ENCODE measurements at places on chromosomes 6 and 20.

GRCh38 chr6:170296423-170296745 is 5.5 kb upstream of the DLL1 start:
- DNase-seq: no peak

DNA sequence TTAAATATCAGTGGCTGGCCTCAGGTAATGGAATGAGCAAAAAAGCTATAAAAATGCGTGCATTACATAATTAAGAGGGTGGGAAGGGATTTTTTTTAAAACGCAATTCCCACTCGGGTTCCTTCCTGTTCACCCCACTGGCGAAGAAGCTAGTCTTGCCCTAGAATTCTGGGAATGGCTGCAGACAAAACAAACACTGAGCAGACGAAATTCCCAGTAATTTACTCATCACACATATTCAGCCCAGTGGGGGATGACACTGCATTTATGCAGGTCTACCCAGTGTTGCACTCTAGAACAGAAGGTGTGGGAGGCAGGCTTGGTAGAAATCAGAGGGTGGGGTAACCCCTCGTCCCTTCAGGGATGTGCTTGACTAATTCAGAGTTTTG is 2695.0 kb upstream of the DEFB115 start:
- DNase-seq: no peak

- DNase-seq: no peak
Observed at GRCh38 chr6:123329337-123329736, 307.4 kb downstream of the TRDN start.

- DNase-seq: no peak
Observed at GRCh38 chr20:50267041-50267865, 76.6 kb downstream of the CEBPB start.

- DNase-seq: no peak
Observed at GRCh38 chr20:34988191-34988540, 32.5 kb downstream of the MYH7B start.

Measured in hippocampal formation (tissue), 2 donors.